Activated naive CD4-positive, alpha-beta T cell treated with anti-CD3 and anti-CD28 coated beads for 36 hours (primary cell): ENCODE measurements at places on chromosomes 16 and 17.
A peak's percentile ranks its signal among the peaks of the same experiment; 100 is the strongest.

- H3K27me3 ChIP-seq = no peaks in the 10 kb centered on the region
- DNase-seq = peak; percentile 3
- H3K4me1 ChIP-seq = peaks cover 8% of the 10 kb centered on the region
- H3K27ac ChIP-seq = no peak overlapping the region
- H3K36me3 ChIP-seq = no peaks in the 10 kb centered on the region
- no peak overlapping the region for H3K4me3 ChIP-seq
Measured at GRCh38 chr17:79944251-79944812, 91.3 kb downstream of the TBC1D16 start.

DNA sequence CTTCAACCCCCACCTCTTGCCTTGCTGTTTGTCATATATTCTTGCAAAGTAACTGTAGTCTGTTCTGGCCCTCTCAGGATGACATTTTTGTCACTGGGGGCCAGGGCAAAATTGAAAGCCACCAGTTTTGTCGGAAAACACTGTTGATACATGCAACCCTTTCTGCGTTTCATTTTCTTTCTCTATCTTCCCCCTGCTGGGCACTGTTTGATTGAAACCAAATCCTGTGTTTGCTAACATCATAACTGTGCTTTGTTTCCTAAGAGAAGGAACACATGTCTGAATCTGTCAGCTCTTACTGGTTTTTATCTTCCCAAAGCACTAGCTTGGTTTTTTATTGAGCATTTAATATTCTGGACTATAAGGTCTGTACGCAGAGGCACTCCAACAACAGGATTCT, 11.7 kb upstream of the CPPED1 start:
- no peak for DNase-seq
- no peaks in the 10 kb centered on the region for H3K27me3 ChIP-seq
- no peaks in the 10 kb centered on the region for H3K36me3 ChIP-seq
- H3K4me1 ChIP-seq = no peaks in the 10 kb centered on the region
- no peak overlapping the region for H3K27ac ChIP-seq

GRCh38 chr17:66448026-66448639, 145.7 kb downstream of the PRKCA start:
- H3K27me3 ChIP-seq = no peaks in the 10 kb centered on the region
- no peak for DNase-seq
- peaks cover 83% of the 10 kb centered on the region for H3K4me1 ChIP-seq

- no peaks in the 10 kb centered on the region for H3K27me3 ChIP-seq
- H3K27ac ChIP-seq = no peak overlapping the region
- H3K4me3 ChIP-seq = no peak overlapping the region
- no peaks in the 10 kb centered on the region for H3K36me3 ChIP-seq
- H3K4me1 ChIP-seq = no peaks in the 10 kb centered on the region
Measured at GRCh38 chr16:83215406-83216001, 588.7 kb downstream of the CDH13 start.

DNA sequence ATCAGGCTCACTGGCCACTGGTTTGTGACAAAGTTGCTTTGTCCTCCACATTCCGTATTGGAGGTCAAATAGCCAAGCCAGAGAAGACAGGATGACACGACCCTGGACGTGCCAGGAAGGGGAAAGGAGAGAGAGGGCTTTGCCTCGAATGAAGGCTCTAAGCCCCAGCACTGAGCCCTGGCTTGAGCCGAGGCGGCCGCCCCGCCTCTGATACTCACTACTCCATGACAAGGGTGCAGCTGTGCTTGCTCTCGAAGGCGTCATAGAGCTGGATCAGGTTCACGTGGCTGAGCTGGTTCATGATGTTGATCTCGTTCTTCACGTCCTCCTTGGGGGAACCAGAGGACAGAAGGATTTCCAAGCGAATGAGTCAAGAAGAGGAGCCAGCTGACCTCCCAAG, 19.3 kb downstream of the MYLK3 start:
- no peaks in the 10 kb centered on the region for H3K27me3 ChIP-seq
- DNase-seq = no peak
- no peaks in the 10 kb centered on the region for H3K4me1 ChIP-seq
- H3K27ac ChIP-seq = no peak overlapping the region
- H3K36me3 ChIP-seq = no peaks in the 10 kb centered on the region

GRCh38 chr17:57001541-57001940, 23.6 kb downstream of the SCPEP1 start:
- H3K36me3 ChIP-seq = peaks cover 8% of the 10 kb centered on the region
- H3K27ac ChIP-seq = no peak overlapping the region
- H3K27me3 ChIP-seq = no peaks in the 10 kb centered on the region

GRCh38 chr17:36498560-36499300, 12.2 kb downstream of the ZNHIT3 start:
- H3K27ac ChIP-seq = no peak overlapping the region
- no peak overlapping the region for H3K4me3 ChIP-seq
- H3K4me1 ChIP-seq = peaks cover 3% of the 10 kb centered on the region
- H3K36me3 ChIP-seq = peaks cover 32% of the 10 kb centered on the region

DNA sequence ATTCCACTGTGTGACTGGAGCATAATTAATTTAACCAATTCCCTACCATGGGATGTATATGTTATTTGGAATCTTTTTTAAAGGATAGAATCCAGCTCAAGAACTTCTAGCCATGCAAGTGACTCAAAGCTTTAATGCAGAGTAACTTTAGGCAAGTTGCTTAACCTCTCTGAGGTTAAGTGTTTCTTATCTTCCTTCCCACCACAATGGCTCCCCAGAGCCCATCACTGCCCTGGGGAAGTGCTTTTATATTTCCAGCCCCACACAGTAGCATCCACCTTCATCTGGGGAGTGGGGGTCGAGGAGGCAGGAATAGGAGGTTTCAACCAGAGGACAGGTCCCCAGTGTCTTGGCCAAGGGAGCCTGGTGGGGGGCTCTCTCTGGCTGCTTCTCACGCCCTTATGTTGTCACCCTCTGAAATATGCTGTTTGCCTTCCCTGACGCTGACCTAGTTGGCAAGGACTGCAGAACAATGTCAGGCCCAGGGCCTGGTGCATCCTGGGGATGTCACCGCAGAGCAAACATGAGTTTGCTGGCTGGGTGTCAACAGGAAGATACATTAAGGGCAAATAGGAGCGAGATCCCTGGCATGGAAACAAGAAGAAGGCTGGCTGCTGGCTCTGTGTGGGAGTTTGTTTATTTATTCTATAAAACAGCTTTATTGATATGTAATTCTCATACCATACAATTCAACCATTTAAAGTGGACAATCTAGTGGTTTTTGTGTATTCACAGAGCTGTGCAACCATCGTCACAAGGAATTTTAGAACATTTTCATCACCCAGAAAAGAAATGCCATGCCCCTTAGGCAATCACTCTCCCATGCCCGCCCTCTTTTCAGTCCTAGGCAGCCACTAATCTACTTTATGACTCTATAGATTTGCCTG, 46.6 kb upstream of the WSB1 start:
- H3K27ac ChIP-seq = no peak overlapping the region
- H3K4me3 ChIP-seq = no peak overlapping the region
- H3K36me3 ChIP-seq = no peaks in the 10 kb centered on the region
- no peaks in the 10 kb centered on the region for H3K4me1 ChIP-seq

DNA sequence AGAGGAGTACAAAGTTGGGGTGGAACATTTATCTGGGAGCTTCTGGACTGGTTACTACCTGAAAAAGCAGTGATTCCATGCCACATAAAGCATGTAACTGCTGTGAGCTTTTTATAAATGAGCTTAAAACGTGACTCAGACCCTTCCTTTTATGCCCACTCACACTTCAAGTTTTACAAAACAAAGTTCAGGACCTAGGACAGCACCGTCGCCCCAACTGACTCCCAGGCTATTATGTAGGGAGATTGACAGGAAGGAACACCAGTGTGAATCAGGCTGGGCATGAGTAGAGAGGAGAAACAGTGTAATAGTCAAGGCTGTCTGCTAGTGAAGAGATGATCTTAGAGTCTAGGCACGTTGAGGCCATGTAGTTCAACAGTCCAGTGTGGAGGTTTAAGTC, 91.6 kb upstream of the DNAH9 start:
- H3K4me1 ChIP-seq = no peaks in the 10 kb centered on the region
- H3K27me3 ChIP-seq = no peaks in the 10 kb centered on the region
- no peak overlapping the region for H3K27ac ChIP-seq
- peak; percentile 12 for DNase-seq

GRCh38 chr17:51640108-51640622, 379.8 kb downstream of the UTP18 start:
- peaks cover 12% of the 10 kb centered on the region for H3K27me3 ChIP-seq
- no peak overlapping the region for H3K4me3 ChIP-seq
- no peaks in the 10 kb centered on the region for H3K4me1 ChIP-seq
- H3K27ac ChIP-seq = no peak overlapping the region

DNA sequence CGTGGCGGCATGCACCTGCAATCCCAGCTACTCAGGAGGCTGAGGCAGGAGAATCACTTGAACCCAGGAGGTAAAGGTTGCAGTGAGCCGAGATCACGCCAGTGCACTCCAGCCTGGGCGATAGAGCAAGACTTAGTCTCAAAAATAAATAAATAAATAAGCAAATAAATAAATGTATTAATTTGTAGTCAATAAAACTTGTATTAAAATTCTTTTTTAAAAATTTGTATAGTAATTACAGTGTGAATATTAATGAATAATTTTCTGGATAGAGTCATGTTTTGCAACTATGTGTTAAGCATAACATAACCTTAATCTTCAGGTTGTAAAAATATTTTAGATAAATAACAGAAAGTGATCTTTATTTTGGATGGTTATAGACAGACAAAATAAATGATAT, 27.2 kb upstream of the DUSP14 start:
- DNase-seq = no peak
- no peaks in the 10 kb centered on the region for H3K27me3 ChIP-seq
- peaks cover 38% of the 10 kb centered on the region for H3K36me3 ChIP-seq
- no peak overlapping the region for H3K27ac ChIP-seq

GRCh38 chr16:67112591-67113399, 3.1 kb downstream of the PHAF1 start:
- H3K4me3 ChIP-seq = no peak overlapping the region
- DNase-seq = no peak
- H3K27ac ChIP-seq = no peak overlapping the region

DNA sequence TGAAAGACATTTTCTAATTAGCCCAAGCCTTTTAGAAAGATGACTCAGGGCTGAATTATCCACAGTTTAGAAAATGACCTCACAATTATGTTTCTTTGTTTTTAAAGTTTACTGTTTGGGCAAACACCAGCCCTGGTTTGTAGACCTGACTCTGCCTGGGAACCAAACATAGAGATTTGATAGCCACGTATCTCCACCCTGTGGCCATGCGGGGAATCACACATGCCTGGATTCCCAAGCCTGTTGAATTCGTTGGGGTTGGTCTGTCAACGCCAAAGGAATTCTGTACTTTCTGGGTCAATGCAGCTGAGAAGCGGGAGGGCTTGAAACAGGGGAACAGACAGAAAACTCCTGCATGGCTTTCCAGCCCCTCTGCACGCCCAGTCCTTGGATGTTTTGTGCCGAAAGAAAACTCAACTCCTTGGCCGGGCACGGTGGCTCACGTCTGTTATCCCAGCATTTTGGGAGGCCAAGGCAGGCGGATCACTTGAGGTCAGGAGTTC, 26.9 kb downstream of the CD300A start:
- H3K27ac ChIP-seq = no peak overlapping the region
- H3K4me3 ChIP-seq = no peak overlapping the region
- peaks cover 2% of the 10 kb centered on the region for H3K27me3 ChIP-seq
- peak; percentile 79 for DNase-seq
- no peaks in the 10 kb centered on the region for H3K4me1 ChIP-seq

GRCh38 chr17:74758848-74759168, 10.4 kb downstream of the NHERF1 start:
- H3K36me3 ChIP-seq = no peaks in the 10 kb centered on the region
- DNase-seq = peak; percentile 75
- no peak overlapping the region for H3K4me3 ChIP-seq

- H3K36me3 ChIP-seq = peaks cover 39% of the 10 kb centered on the region
- H3K27me3 ChIP-seq = no peaks in the 10 kb centered on the region
- peaks cover 28% of the 10 kb centered on the region for H3K4me1 ChIP-seq
- DNase-seq = peak; percentile 71
- peak overlapping the region; percentile 10 for H3K4me3 ChIP-seq
- H3K27ac ChIP-seq = peak overlapping the region; percentile 14
Measured at GRCh38 chr17:42118545-42118944, 2.6 kb downstream of the KAT2A start.

DNA sequence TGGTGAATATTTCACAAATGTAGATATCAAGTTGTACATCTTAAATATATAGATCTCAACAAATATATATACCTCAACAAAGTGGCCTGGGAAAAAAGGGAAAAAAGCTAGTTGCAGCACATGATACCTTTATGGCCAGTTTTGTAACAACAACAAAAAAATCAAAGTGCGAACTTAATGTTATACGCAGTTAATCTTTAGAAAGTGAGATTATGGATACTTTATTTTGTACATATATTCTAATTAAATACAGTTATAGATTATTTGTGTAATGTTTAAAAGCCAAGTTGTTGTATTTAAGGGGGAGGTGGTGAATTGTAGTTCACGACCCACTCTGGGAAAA, 385 bp upstream of the ZFP1 start:
- H3K27ac ChIP-seq = no peak overlapping the region
- H3K27me3 ChIP-seq = no peaks in the 10 kb centered on the region
- H3K4me3 ChIP-seq = peak overlapping the region; percentile 80
- DNase-seq = no peak

DNA sequence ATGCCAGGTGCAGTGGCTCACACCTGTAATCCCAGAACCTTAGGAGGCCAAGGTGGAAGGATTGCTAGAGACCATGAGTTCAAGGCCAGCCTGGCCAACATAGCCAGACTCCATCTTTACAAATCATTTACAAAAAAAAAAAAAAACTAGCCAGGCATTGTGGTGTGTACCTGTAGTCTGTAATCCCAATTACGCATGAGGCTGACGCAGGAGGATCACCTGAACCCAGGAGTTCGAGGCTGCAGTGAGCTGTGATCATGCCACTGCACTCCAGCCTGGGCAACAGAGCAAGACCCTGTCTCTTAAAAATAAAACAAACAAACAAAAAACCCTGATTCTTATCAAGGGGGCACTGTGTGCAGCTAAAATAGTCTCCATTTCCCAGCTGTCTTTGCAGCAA, 16.8 kb upstream of the HAP1 start:
- H3K4me1 ChIP-seq = no peaks in the 10 kb centered on the region
- H3K27me3 ChIP-seq = no peaks in the 10 kb centered on the region

DNA sequence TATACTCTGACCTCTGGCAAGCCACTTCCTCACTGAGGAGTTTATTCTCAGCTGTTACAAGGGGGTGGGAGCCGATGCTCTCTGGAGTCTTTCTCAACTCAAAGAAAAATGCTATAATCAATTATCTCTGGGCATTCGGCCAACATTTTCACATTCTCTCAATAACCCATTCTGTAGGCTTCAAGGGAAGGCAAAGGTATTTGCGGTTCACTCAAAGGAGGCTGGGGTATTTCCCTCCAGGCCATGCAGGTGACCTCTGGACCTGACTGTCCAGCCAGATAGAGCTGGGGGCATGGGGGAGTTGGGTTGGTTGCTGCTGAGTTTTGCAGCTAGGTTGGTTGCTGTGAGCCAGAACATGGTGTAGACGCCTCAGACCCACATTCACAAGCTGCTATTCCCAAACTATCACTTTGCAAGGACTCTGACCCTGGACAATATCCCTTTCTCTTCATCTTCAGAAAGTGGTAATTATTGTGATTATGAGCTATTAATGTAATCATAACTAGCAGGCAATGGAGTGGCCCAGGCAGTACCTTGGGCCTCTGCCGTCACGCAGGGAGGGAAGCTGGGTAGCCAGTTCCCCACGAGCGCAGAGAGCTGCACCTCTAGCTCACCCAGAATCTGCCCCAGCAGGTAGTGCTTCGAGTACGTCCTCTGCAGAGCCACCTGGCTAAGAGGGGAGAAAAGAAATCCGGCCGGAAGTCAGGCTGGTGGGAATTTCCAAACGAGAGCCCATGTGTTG, 42.1 kb downstream of the AIPL1 start:
- DNase-seq = no peak
- no peaks in the 10 kb centered on the region for H3K36me3 ChIP-seq
- H3K4me1 ChIP-seq = no peaks in the 10 kb centered on the region
- H3K27ac ChIP-seq = no peak overlapping the region

- peaks cover 10% of the 10 kb centered on the region for H3K4me1 ChIP-seq
- no peaks in the 10 kb centered on the region for H3K36me3 ChIP-seq
- no peak overlapping the region for H3K4me3 ChIP-seq
- no peak for DNase-seq
Measured at GRCh38 chr17:65515512-65515911, 45.9 kb downstream of the AXIN2 start.
